ENCODE measurements at places on chromosomes 1 and 21.

- DNase-seq, result no peak
Measured at GRCh38 chr1:244080343-244080929, 29.4 kb downstream of the ZBTB18 start.

- DNase-seq, result no peak
Measured at GRCh38 chr1:19360016-19360415, 47.9 kb downstream of the SLC66A1 start.

DNA sequence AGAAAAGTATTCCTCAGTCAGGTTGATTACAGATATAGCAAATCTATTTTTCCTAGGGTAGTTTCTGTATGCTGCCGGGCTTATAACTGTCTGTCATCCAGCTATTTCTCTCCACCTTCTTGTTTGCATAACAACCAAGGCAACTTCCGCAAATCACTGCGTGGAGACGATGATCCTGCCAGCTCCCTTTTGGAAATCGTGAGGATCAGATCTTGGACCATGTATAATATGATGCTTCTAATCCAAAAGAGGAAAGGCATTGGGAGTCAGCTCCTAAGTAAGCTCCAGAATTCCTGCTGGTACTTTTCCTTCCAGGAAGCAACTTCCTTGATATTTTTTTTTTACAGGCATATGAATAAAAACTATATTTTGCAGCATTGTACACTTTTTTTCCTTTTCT lies 445 bp upstream of the RGS4 start:
- no peak for DNase-seq

DNA sequence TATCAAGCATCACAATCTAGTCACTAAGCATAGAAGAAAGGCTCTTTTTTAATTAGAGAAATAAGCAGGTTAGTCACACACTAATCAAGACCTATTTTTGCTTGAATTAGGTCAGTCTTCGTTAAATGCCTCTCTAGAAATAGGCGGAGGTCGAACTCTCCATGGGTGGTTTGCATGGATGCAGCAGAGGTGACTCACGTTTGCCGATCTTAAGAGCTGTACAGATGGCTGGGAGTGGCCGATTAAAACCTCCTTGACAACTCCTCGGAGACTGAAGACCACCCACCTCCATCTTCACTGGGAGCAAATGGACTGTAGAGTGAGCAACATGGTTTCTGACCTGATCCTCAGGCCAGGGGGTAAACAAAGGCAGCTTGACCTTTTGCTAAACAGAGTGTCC lies 249.3 kb downstream of the ZNF648 start:
- DNase-seq, result no peak

GRCh38 chr1:246513619-246514343 lies 6.7 kb upstream of the SMYD3 start:
- no peak for DNase-seq

DNA sequence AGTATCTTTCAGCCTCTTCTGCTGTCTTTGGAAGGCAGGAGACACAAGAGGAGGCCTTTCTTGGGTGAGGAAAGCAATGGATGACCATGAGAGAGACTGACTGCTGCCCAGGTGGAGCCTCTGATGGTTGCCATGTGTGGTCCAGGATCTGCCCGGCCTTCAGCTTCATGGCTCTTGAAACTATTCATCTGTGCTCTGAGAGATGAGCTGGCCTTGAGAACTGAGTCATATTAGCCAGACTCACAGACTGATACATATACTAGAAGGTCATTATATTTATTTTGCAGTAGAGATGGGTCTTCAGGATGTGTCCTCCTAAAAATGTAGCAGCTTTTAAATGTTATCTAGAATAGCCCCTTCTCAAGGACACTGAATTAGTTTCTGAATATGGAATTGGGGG lies 33.7 kb downstream of the PTGFRN start:
- DNase-seq, result no peak

DNA sequence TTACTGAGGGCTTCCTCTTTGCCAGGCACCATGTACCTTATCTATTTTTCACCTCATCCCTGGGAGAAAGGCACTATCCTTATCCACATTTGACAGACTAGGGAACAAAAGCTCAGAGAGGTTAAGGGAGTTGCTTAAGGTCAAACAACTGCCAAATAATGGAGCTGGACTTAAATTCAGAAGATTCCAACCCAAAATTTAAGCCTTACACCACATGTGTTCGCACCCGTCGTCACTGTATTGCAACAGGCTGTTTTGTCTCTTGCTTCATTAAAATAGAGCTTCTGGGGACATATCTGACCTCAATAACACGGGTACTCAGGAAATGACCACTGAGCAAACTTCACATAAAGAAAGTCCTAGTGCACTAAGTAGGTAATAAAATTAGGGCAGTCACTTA lies 62.0 kb downstream of the TRABD2B start:
- DNase-seq, result no peak

DNA sequence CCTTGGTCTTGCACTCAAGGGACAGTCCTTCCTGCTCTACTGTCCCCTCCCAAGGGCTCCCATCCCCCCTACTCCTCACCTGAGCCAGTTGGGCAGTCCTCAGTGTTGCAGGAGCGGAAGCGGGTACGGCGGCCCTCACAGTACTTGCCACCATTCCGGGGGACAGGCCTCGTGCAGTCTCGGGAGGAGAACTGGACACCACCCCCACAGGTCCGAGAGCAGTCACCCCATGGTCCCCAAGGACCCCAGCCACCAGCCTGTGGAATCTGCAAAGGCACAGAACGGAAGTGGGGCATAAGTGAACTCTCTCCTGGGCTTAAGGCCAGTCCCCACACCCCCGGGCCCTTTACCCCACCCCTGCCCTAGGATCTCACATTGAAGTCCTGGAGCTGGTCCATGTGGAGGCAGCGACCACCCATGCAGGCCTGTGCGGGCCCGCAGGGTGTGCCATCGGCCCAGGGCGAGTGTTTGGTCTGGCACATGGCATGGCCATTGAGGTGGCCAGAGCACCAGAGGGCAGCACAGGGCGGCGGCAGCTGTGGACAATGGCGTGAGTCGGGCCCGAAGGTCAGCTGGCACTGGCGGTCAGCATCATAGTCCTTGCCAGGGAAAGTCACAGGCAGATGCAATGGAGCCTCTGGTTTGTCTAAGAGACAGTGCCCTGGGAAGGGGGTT lies 5.2 kb downstream of the ADAMTS4 start:
- DNase-seq, result no peak

DNA sequence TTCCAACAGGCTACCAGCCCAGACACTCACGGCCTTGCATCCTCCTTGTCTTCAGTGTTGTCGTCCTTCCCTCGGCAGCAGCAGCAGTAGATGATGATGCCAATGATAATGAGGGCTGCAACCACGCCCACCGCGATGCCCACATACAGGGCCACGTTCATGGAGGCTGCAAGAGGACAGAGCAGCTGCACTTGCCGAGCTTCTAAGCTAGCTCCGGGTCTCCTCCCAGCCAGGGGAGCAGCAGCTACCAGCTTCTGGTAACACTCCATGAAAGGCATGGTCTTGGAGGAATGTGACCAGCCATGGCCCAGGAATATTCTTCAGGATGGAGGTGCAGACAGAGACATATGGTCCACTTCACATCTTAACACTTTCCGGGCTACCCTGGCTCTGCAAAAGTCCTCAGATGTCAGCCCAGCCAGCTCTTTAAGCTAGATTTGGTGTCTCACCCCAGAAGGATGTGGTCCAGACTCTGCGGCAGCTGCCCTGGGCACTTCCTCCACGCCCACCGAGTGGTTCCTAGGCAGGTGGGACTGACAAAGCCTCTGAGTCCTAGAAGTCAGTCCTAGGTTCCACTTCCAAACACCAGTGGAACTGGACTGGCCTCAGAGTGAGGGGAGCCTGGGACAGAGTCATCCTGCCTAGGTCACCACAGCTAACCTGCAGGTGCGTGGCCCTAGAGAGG lies 35.1 kb downstream of the GPA33 start:
- DNase-seq, result no peak

- DNase-seq, result no peak
Measured at GRCh38 chr1:87794788-87795614, 466.3 kb downstream of the LMO4 start.

DNA sequence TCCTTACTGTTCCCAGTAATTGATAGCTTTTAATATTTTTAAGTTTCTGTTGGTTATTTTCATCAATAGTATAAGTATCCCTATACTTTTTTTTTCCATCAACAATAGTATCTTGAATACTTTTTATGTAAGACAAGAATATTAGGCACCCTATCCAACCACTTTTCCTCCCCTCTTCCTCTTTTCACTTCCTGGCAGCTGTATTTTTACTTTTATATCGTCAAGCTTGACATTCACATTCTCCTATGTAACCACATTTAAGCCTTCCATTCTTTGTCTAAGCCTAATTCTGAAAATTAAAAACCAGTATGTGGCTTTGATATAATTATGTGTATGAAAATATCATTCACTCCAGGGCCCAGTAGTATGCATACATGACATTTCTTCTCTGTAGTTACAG lies 9.3 kb downstream of the TMEM39B start:
- DNase-seq, result no peak

- no peak for DNase-seq
Measured at GRCh38 chr1:112906150-112906698, 49.8 kb downstream of the SLC16A1 start.

- DNase-seq, result no peak
Measured at GRCh38 chr1:173224949-173225348, 17.8 kb upstream of the TNFSF4 start.

GRCh38 chr1:228219962-228220780 lies 12.3 kb downstream of the OBSCN start:
- DNase-seq, result no peak

DNA sequence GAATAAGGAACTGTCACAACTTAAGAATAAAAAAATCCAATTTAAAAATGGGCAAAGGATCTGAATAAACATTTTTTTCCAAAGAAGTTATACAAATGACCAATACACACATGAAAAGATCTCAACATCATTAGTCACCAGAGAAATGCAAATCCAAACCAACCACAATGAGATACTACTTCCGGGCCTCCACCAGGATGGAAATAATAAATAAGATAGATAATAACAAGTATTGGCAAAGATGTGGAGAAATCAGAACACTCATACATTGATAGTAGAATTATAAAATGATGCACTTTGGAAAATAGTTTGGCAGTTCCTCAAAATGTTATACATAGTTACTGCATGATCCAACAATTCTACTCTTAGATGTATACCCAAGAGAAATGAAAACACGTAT lies 18.7 kb downstream of the ZSWIM5 start:
- DNase-seq, result no peak

All from effector memory CD8-positive, alpha-beta T cell (primary cell).